Mesothelial cell of epicardium (in vitro differentiated cells): ENCODE measurements at places on chromosomes 4 and X. TPM values are rescaled to one million over a fixed set of nuclear protein-coding genes. Genes with fewer than 3 reads are reported as not detected.

The LRP2BP gene
- total RNA-seq: 1.4 to 1.9 TPM (median 1.6 TPM) in 3 replicates

The RPGR gene
- total RNA-seq: 11.3 to 15.2 TPM (median 12.1 TPM) in 3 replicates

The SMIM31 gene
- total RNA-seq: not detected in 3 replicates

GRCh38 chrX:47112316-47112954, 32.1 kb downstream of the NDUFB11 start:
- no peak for DNase-seq

DNA sequence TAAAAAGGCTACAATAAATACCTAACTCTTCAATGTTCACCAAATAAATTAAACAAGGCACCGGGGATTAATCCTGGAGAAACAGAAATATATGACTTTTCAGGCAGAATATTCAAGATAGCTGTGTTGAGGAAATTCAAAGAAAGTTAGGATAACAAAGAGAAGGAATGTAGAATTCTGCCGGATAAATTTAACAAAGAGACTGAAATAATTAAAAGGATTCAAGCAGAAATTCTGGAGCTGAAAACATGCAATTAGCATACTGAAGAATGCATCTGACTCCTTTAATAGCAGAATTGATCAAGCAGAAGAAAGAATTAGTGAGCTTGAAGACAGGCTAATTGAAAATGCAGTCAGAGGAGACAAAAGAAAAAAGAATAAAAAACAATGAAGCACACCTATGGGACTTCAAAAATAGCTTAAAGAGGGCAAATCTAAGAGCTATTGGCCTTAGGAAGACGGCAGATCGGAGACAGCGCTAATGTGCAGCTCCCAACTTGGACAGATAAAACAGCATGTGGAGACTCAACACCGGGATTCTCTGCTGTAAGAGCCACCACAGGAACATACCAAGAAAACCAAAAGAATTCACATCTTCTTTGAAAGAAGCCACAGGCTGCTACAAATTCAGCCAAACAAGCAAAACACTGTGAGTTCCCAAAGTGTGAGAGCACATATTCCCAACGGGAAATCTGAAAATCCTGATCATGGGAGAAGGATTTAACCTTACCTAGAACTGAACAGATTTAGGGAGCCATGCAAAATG, 1290.9 kb downstream of the PCDH18 start:
- no peak for DNase-seq

GRCh38 chr4:22369901-22370562, 145.8 kb downstream of the ADGRA3 start:
- DNase-seq: no peak

DNA sequence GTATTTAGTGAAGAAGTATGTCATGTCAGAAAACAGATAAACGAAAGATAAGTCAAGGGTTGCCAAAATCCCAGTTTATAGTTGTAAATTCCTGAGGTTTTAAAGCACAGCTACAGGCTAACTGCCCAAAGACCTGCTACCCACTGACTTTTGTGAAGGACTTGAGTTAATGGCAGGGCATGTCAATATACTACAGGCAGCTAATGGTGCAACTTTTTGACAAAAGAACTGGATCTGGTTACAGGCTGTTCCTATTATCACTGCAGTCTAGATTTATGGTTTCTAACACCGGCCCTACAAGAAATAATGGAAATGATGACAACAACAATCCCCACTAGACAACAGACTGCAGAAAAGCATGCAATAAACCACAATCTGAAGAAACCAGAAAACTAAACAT, 6.4 kb downstream of the SCML2 start:
- DNase-seq: no peak
